ENCODE measurements at places on chromosomes 3 and 15.

DNA sequence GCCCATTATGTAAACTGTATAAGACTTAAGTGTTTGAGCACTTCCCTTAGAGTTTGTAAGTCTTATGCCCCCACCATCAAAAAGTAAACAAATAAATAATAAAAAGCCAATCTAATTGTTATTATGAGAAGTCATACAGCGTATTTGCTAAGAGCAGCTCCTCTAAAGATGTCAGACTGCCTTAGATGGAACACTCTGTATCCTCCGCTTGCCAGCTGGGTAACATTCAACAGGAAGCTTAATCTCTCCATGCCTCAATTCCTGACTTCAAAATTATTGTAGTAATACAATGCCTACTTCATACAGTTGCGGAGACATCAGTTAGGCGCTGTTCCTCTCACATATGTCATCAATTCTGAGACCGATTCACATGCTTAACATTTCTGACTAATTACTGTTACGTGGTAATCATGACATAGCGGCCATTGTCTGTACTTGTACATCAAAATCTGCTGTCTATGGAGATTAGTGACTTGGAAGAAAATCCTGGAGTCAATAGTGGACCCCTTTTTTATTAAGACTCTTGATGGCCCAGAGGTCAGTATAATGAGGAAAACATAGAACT is 417.7 kb downstream of the LPP start:
- DNase-seq = no peak

- DNase-seq = peak; percentile 71
Observed at GRCh38 chr15:31215490-31216214, 111.0 kb upstream of the KLF13 start.

- no peak for DNase-seq
Observed at GRCh38 chr15:29311696-29312095, 42.1 kb upstream of the NSMCE3 start.

DNA sequence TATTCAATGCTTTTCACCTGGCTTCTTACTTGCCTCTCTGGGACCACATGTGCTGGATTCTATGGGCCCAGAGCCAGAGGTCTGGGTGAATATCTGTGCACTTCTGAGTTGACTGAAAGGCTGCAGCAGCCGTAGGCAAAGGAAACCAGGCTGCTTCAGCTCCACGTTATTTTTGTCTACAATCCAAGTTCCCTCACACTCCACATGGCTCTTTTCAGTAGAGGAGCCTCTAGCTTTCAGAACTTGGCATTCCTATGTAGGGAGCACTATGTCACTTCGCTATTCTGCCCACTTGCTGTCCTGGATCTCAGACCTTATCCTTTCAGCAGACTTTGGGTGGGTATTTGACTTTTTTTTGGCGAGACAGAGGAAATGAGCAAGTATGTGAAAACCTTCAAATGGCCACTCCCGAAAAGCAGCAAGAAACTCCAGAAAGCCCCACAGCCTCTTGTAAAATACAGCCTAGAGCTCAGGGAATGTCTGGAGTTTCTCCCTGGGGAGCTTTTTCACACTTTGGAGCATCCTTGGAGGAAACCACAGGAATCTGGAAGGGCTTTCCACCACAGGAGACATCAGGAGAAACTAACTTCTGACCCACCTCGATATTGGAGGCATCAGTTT is 80.9 kb downstream of the DUT start:
- no peak for DNase-seq

- no peak for DNase-seq
Observed at GRCh38 chr3:175430983-175431773, 572.0 kb downstream of the NAALADL2 start.

Data from stimulated activated CD8-positive, alpha-beta memory T cell treated with anti-CD3 and anti-CD28 coated beads, Interleukin-15, amount 100 ng/mL, for 1 hour (primary cell).